ENCODE measurements at places on chromosomes 5 and 9.

- DNase-seq: peak; percentile 66
These were observed 17.0 kb downstream of the CAMK2A start for GRCh38 chr5:150272531-150272930.

- DNase-seq: no peak
These were observed 2.0 kb downstream of the NIPBL start for GRCh38 chr5:36878392-36879082.

DNA sequence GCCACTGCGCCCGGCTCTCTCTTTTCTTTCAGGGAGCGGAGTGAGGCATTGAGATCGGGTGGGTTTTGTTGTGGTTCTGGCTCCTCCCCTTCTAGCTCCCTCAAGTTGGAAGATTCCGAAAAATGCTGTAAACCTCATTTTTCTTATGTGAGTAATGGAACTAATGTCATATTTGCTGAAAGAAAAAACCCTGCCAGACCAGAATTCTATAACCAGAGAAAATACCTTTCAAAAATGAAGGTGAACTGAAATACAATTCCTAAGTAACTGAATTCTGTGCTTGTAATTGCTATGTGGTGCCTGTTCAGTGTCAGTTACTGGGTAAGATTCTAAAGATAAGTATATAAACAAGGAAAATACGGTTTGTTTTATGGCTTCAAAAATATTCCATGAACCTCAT lies 30.9 kb upstream of the CDK20 start:
- no peak for DNase-seq

DNA sequence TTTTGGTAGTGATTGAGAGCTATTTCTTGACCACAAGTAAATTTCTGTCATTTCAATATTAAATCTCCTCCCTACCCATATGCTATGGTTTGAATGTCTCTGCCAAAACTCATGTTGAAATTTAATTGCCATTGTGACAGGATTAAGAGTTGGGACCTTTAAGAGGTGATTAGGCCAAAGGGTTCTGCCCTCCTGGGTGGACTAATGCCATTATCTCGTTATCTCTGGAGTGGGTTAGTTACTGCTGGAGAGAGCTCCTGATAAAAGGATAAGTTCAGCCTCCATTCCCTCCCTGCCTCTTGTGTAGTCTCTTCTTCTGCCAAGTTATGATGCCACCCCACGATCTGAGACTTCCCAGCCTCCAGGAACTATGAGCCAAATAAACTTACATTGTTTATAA lies 3.6 kb upstream of the DRD1 start:
- DNase-seq: no peak

GRCh38 chr5:91642581-91642980 lies 259.5 kb upstream of the ARRDC3 start:
- no peak for DNase-seq

- no peak for DNase-seq
These were observed 31.5 kb upstream of the C5orf58 start for GRCh38 chr5:170201311-170201710.

- no peak for DNase-seq
These were observed at the start of gene NFIB for GRCh38 chr9:14313951-14314423. Gene NFIB (minus strand): TSS chr9:14314141. CDS start chr9:14313511, 630 bp downstream.

GRCh38 chr9:123349691-123350480 lies 6.1 kb upstream of the CRB2 start:
- peak; percentile 87 for DNase-seq

DNA sequence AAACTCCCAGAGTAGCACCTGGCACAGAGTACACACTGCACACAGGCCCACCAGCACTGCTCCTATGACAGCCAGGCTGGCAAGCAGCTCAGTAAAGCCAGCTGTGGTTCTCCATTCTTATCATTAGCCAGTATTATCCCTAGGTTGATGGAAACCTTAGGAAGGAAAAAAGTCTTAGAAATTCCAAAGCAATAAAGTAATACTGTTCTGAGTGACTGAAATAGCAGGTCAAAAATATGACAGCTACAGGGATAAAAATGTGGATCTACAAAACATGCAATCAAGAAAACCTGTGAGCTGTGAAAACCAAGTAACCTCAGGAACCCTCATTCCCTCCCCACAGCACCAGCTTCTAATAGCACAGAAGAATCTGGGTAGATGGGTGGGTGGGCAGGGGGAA lies 403.5 kb downstream of the SPOCK1 start:
- no peak for DNase-seq

DNA sequence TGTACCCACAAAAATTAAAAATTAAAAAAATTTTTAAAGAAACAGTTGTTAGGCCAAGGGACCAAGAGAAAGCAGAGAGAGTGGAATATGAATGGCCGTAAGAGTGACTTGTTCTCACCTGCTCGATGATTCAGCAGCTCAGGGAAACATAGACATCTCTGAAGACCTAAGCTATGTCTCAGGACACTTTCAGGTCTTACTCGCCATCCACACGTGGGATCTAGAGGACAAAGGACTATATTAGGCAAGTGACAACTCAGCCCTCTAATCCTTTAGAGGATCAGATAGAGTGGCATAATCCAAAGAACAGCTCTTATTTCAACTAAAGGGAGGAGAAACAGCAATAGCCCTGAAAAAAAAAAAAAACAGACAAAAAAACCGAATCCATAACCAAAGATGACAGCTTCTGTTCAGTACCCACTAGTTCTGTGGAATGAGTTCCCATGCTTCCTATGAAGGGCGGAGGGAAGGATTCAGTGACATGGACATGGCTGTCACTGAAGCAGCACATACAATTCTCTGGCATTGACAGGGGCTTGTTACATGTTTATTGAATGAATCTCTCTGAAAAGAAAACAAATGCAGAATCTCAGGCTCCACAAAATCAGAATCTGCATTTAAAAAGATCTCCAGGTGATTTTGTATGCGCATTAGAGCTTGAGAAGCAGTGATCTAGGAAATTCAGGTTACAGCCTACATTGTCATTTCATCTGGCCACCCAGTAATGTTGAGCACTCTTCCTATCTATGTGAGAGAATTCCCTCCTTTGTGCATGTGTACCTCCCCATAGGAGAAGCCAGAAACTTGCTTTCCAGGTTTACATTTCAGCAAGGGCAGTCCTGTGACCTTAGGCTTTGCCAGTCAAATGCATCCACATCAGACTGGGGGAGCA lies 96.0 kb downstream of the KIAA1958 start:
- DNase-seq: no peak

DNA sequence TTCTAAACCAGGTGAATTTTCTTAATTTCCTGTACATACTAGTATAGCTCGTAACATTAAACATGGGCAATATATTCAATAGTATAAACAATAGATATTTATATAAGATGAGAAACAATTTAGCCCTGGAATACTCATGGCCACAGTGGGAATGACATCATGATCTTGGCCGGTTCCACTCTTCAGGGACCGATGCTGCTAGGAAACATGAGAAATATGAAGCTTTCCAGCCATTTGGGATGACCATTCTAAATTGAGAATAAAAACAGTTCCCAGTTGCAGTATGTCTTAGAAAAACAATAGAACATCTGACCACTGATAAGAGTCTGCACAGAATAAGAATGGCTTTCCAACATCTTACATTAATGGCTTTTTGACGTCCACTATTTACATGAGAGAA lies 33.3 kb upstream of the SLCO6A1 start:
- no peak for DNase-seq

GRCh38 chr5:96432216-96433065 lies 607 bp downstream of the PCSK1 start:
- no peak for DNase-seq

DNA sequence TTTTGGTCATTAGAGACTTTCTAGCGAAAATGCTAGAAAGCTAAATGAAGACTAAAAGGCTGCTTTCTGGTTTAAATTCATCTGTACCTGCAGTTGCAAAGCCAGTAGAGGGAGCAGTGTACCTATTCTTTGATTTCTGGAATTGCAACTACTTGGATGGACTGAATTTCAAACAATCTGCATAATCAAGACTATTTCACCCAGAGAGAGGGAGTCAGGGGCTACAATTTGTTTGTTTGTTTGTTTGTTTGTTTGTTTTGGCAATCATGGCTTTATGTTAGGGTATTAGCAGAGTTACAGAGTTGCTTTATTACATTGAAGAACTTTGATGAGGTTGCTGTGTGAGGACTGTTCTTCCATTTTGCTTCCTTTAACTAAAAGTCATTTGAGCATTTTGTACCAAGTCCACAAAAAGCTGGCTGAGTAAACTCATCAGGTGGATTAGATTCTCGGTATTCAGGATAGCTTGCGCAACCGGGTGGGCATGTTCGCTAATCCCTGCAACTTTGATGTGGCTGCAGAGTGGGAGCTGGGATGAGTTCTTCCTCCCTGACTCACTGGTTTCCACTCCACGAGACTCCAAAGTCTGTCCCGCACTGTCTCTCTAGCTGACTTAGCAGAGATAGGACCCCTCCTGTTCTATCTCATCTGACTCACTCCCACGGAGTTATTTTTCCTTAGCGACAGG lies 80.0 kb upstream of the TUT7 start:
- no peak for DNase-seq

- no peak for DNase-seq
These were observed 212.9 kb downstream of the MARCHF11 start for GRCh38 chr5:15966651-15967050.

- DNase-seq: no peak
These were observed 32.8 kb upstream of the BASP1 start for GRCh38 chr5:17184588-17184987.

- peak; percentile 64 for DNase-seq
These were observed 134.8 kb downstream of the KCNIP1 start for GRCh38 chr5:170638454-170639220.

- no peak for DNase-seq
These were observed 8.6 kb downstream of the RUFY1 start for GRCh38 chr5:179558932-179559283.

DNA sequence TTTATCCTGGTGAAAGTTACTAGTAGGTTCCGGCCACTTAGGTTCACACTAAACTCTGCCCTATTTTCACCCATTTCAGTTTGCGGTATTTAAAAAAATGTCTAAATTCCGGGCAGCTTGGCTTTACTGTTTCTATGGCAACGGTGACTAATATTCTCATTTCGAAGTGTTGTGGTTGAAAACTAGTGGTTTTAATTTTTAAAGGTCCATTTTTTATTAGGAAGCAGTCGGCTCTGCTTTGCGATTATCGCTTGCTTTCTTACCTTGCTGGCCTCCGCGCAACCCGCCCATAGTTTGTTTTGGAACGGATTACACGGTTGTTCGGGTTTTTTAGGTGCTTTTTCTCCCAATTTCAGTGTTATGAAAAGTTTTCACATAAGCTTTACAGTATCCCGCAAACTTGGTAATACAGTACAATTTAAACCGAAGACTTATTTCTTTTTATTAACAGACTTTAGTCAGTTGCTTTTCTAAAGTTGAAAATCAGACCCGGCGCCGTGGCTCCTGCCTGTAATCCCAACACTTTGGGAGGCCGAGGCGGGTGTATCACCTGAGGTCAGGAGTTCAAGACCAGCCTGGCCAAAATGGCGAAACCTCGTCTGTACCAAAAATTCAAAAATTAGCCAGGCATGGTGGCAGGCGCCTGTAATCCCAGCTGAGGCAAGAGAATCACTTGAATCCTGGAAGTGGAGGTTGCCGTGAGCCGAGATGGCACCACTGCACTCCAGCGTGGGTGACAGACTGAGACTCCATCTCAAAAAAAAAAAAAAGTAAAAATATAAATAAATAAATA lies 1.6 kb downstream of the KDM4C start:
- DNase-seq: no peak

GRCh38 chr5:147998704-147999103 lies 65.1 kb upstream of the SPINK5 start:
- DNase-seq: no peak

DNA sequence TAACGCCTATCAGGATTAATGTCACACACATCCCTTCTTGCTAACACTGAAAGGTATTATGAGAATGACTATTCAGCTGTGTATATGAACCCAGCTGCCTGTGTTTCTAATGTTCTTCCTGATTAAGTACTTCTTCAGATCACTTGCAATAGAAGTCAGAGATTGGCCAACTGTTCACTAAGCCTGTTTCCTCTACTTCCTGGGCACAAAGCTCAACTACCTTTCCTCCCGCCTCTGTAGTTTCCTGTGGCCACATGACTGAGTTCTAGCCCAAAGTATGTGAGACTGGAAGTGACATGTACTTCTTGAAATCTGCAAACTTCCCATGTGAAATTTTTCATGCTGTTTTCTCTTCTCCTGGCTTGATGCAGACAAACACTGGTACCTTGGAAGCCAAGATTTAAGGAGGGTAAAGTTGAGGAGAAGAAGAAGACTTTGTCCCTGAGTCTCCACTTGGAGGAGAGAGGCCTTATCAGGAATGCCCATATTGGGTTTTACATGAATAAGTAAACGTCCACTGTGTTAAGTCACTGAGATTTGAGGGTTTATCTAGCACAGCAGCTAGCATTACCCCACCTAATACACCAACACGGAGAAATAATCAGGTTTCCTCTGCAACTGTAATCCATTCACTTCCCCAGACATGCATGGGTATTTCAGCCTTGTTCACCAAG lies 58.6 kb downstream of the SLIT3 start:
- DNase-seq: no peak

DNA sequence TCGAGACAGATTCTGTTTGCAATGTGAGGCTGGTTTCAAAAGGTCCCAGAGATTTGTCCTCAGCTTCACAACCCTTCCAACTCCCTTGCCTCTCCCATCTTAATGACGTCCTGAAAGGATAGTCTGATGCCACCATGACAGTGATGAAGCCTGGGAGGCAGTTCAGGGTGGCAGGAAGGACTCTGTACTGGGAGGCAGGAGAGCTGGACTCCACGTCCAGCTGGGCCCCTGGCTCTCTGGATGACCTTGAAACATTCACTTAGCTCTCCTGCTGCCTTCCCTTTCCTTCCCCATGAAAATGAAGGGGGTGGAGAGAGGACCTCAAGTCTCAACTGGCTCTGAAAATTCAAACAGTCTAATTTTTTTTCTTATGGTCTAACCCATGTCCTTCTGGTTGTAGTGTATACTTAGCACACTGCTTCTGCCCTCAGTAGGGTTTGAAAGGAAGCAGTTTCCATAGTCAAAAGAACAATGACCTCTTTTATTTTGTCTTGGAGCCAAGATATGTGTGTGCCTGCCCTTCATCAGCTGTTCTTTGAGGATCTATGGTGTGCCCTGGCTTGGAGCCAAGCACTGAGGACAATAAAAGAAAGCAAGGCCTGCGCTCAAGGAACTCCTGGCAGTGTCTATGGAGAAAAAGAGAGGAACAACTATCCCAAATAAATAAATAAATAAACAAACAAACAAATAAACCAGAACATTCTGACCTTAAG lies 188.3 kb downstream of the GRIA1 start:
- DNase-seq: no peak

- DNase-seq: no peak
These were observed 17.4 kb downstream of the TMOD1 start for GRCh38 chr9:97518909-97519307.
